GM23338 (cell line): ENCODE measurements at places on chromosomes 3 and 15. TPM values are rescaled to one million over a fixed set of nuclear protein-coding genes. Genes with fewer than 3 reads are reported as not detected.

Gene C3orf22
- total RNA-seq: not detected in 2 replicates

GRCh38 chr3:178826435-178827123 lies 245.0 kb downstream of the ZMAT3 start:
- DNase-seq: no peak
- no peak overlapping the region for H3K27ac ChIP-seq
- no peaks in the 10 kb centered on the region for H3K36me3 ChIP-seq
- peaks cover 18% of the 10 kb centered on the region for H3K4me1 ChIP-seq
- no peak overlapping the region for H3K4me3 ChIP-seq

- H3K36me3 ChIP-seq: no peaks in the 10 kb centered on the region
- H3K27me3 ChIP-seq: no peaks in the 10 kb centered on the region
Measured at GRCh38 chr15:25671132-25671531, 192.0 kb downstream of the ATP10A start.

GRCh38 chr15:100495861-100496260 lies 32.9 kb downstream of the CERS3 start:
- H3K4me1 ChIP-seq: no peaks in the 10 kb centered on the region
- H3K27me3 ChIP-seq: no peaks in the 10 kb centered on the region
- H3K36me3 ChIP-seq: no peaks in the 10 kb centered on the region
- no peak overlapping the region for H3K27ac ChIP-seq
- no peak overlapping the region for H3K4me3 ChIP-seq

GRCh38 chr15:25535866-25536265 lies 97.0 kb upstream of the UBE3A start:
- H3K4me3 ChIP-seq: no peak overlapping the region
- no peaks in the 10 kb centered on the region for H3K36me3 ChIP-seq
- H3K27me3 ChIP-seq: no peaks in the 10 kb centered on the region
- peaks cover 31% of the 10 kb centered on the region for H3K4me1 ChIP-seq
- no peak for DNase-seq

DNA sequence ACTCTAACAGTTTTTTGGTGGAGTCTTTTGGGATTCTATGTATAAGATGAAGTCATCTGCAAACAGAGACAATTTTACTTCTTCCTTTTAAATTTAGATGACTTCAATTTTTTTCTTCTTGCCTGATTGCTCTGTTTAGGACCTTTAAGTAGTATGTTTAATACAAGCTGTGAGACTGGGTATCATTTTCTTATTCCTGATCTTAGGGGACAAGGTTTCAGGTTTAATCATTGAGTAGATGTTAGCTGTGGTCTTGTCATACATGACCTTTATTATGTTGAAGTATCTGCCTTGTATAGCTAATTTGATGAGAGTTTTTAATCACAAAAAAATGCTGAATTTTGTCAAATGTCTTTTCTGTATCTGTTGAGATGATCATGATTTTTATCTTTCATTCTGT lies 20.6 kb downstream of the GRM2 start:
- no peaks in the 10 kb centered on the region for H3K4me1 ChIP-seq
- H3K27ac ChIP-seq: no peak overlapping the region
- no peak overlapping the region for H3K4me3 ChIP-seq
- no peaks in the 10 kb centered on the region for H3K36me3 ChIP-seq
- no peak for DNase-seq

GRCh38 chr15:66638377-66638776 lies 63.7 kb upstream of the SMAD6 start:
- no peaks in the 10 kb centered on the region; the same call in 1 of the 2 replicates for H3K4me1 ChIP-seq
- H3K36me3 ChIP-seq: no peaks in the 10 kb centered on the region
- no peaks in the 10 kb centered on the region for H3K27me3 ChIP-seq
- no peak overlapping the region for H3K27ac ChIP-seq
- DNase-seq: no peak

- no peak overlapping the region for H3K27ac ChIP-seq
- no peaks in the 10 kb centered on the region for H3K27me3 ChIP-seq
- DNase-seq: no peak
Measured at GRCh38 chr15:61041886-61042285, 187.2 kb downstream of the RORA start.

DNA sequence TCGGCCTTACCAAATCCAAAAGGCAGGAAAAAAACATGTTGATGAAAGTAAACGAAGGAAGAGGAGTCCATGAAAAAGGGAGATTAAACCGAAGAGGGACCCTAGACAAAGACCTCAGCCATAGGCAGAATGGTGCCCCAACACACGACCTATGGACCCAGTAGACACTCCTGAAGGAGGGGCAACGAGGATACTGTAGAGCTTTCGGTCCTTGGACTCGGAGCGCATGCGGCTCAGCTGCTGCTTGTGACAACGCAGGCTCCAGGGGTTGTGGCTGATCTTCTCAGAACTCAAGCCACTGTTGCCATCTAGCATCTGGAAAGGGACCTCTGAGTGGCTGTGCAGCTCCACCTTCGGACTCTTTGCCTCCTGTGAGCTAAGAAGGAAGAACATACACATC lies 8.8 kb upstream of the GMPPB start:
- H3K27me3 ChIP-seq: no peaks in the 10 kb centered on the region
- no peak for DNase-seq
- no peak overlapping the region for H3K4me3 ChIP-seq
